ENCODE measurements at places on chromosomes 1 and 21.

GRCh38 chr1:245874942-245875580, 632.0 kb downstream of the SMYD3 start:
- DNase-seq = peak; percentile 35

- no peak for DNase-seq
Measured at GRCh38 chr1:239997515-239998311, 94.0 kb upstream of the FMN2 start.

DNA sequence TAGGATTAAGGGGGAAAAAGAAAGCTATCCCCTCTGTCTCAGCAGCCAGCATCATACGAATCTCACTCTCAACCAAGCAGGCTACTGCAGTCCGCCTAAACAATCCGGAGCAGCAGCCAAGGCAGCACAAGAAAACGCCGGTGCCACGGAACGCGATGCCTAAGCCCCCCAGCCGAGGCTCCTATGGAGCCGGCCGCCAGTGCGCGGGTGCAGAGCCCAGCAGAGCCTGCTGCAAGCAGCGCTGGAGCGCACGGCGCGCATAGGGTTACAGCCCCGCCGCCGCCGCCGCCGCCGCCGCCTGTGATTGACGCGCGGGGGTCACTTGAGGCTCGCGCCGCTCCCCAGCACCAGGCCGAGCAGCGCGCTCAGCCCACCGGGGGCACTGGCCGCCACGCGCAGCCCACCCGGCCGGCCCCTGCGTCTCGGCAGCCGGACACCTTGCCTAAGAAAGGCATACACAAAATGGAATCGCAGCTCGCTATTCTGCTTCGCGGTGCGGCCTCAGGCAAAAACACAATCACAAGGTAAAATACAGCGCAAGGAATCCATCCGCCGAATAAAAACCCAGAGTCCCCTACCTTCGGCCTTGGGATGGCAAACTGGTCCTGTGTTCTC, 780 bp downstream of the HIVEP3 start:
- no peak for DNase-seq

DNA sequence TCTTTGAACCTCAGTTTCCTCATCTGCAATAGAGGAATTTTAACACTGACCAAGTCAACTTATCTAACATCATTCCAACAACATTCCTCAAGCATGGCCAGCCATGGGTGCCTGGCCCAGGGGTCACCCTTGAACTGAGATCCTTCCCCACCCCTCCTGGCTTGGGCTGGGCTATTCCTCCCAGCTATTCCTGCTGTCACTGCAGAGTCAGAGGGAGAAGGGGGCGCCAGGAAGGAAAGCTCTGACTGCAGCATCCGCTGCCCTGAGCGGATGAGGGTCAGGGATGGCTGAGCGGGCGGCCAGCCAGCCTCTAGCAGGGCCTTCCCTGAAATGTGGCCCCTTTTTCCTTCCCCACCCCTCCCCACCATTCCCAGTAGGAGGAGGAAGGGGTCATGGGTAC, 3.1 kb downstream of the TINAGL1 start:
- no peak for DNase-seq

- no peak for DNase-seq
Measured at GRCh38 chr1:201715801-201716741, 112.9 kb upstream of the IPO9 start.

DNA sequence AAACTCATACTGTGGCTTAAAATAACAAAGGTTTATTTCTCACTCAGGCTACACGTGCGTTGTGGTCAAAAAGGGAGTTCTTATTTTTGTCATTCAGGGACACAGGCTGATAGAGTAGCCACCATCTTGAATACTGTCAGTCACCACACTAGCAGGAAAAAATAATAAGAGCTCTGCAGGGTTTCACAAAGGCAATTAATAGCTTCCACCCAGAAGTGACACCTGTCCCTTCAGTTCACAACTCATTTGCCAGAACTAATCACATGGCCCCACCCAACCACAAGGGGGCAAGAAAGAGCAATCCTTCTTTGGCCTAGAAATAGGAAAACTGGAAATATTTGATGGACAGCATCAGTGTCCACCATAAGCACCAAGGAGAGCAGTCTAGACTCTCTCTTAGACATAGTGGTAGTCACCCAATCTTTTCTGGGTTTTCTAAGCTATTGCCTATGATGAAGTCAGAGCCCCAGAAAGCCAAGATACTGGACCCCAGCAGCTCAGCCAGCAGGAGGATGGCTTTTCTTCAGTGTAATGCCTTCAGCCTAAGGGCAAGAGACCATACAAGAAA, 8.2 kb downstream of the HAPLN2 start:
- peak; percentile 46 for DNase-seq

DNA sequence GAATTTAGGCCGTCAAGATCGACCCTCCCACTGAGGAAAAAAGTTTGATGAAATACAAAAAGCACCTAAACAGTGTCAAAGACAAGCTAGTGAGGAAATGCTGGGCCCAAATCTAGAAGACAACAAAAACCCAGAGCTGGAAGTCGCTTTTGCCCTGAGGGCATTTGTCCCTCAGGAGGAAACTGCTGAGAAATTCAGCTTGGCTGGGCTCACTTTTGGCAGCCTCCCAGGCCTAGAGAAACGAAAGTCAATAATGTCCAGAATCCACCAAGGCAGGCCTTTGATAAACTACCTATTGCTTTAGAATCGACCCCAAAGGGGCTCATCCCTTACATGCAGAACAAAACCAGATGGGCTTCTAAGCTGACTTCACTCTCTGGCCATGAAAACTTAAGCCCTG, 38.9 kb downstream of the SYT2 start:
- DNase-seq = no peak

GRCh38 chr1:240709676-240710075, 97.7 kb upstream of the GREM2 start:
- no peak for DNase-seq

DNA sequence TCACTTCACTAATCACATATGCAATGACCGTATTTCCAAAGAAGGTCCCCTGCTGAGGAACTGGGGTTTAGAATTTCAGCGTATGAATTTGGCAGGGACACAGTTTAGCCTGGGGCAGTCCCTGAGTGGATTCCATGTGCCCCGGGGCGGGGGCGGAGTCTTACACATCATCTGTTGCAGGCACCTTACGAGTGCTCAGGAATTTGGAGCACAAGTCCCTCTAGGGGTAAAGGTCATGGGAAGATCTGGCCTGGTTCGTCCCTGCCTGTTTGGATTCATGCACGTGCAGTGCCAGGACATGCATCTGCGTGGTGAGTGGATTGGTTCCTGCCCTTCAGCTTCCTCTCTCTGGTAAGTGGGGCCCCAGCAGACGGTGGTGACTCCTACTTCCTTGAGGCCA, 208.3 kb upstream of the C1orf174 start:
- DNase-seq = no peak

DNA sequence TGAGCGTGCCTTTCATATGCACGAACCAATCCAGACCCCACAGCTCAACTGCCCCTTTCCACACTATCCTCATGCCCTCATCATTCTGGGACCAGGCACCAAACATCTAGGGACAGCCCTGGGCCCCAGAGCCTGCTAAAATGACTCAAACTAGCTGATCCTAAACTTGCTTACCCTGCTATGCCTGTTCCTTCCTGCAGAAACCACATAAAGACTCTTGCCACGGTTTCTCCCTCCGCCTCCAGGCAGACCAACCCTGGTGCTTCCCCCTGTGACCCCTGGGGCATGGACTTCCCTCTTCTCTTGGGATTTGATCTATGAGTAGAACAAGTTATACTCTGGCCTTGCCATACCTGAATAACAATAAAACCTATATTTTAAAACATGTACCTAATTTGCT, 138.0 kb upstream of the CD34 start:
- no peak for DNase-seq

GRCh38 chr1:38576241-38576640, 283.3 kb downstream of the RRAGC start:
- DNase-seq = no peak

All from K562 (cell line).